Stimulated activated CD4-positive, alpha-beta T cell treated with anti-CD3 and anti-CD28 coated beads, Interleukin-4, amount 100 ng/mL, for 48 hours (primary cell): ENCODE measurements at places on chromosomes 5 and 9.

- DNase-seq = no peak
These were observed 157.9 kb downstream of the NFIB start for GRCh38 chr9:14156046-14156445.

- DNase-seq = no peak
These were observed 20.8 kb upstream of the GTF3C5 start for GRCh38 chr9:133009906-133010582.

DNA sequence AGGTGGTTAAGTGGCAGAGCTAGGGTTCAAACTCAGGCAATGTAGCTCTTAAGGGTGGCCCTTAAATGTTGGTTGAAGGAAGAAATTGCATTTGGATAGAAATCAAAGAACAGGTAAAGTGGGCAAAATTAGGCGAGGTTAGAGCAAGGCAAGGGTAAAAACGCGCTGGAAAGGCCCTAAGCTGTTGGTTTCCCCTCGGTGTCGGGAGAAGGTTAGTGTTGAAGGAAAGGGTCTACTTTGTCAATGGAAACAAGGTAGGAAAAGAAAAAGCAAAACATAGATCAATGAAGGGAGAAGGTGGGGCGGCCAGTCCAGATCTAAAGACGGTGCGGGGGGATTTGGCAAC is 431 bp downstream of the FASTKD3 start:
- no peak for DNase-seq

DNA sequence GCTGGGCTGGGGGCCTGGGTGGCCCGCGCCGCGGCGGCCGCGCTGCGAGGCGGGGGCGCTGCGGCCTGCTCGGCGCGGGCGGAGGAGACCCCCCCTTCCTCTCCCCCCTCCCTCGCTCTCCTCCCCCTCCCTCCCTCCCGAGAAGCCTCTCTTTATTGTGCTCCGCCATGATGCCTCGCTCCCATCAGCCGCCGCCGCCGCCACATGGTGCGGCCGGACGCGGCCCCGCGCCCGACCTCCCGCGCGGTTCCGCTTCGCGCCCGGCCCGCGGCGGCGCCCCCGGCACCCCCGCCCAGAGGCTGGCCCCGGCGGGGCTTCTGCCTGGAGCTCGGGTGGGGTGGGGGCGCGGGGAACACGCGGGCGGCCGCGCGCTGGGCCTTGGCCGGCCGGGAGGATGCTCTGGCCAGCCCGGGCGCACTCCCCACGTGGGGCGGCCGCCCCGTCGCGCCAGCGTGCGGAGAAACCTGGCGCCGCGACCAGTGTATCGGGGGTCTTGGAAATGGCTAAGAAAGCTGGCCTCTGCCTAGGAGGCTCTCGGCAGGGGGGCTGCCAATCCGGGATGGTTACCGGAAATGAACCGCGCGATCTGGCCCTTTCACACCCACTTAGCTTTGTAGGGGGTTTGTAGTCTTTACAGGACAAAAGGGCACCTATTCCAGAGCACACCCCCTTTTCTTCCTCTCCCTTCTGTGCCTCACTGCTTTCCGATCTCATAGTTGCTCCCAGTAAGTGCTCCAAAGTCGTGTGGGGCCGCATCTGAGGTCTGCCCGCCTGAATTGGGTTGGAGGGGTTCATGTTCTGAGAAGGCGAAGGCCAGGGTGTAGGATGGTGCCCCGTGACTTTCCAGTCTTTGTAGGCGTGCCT is 1.0 kb downstream of the SET start:
- DNase-seq = peak; percentile 41
